H9 (cell line): ENCODE measurements at places on chromosomes 13 and 19. TPM values are rescaled to one million over a fixed set of nuclear protein-coding genes. Genes with fewer than 3 reads are reported as not detected.
A peak's percentile ranks its signal among the peaks of the same experiment; 100 is the strongest.

DNA sequence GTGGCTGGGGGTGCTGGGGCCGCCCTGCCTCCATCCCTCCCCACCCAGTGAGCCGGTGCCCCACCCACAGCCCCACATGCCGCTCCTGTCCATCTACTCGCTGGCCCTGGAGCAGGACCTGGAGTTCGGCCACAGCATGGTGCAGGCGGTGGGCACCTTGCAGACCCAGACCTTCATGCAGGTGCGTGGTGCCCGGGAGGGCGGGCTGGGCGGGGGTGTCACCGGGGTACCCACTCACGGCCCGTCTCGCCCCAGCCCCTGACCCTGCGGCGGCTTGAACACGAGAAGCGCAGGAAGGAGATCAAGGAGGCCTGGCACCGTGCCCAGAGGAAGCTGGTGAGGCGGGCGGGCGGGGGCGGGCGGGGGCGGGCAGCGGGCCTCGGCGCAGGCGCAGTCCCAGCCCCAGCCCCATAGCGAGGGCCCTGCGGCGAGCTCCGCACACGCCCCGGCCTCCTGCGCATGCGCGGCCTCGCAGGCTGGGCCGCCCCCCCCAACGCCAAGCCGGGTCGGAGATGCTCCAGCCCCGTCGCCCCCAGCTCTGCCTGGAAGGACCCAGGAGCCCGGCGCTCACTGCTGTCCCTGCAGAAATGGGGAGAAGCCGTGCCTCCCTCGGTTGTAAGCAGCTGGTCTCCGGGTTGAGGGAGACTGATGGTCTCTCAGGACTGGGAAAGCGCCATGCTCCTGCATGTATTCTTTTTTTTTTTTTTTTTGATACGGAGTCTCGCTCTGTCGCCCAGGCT is 7.7 kb downstream of the ARHGAP45 start:
- H3K4me3 ChIP-seq = no peak overlapping the region
- H3K4me1 ChIP-seq = no peaks in the 10 kb centered on the region
- DNase-seq = no peak

BICRA gene
- 26.8 and 29.3 TPM in 2 replicates for total RNA-seq

GRCh38 chr19:42105368-42105767 is 26.9 kb downstream of the POU2F2 start:
- no peaks in the 10 kb centered on the region for H3K27me3 ChIP-seq
- no peaks in the 10 kb centered on the region for H3K36me3 ChIP-seq
- no peak for DNase-seq
- H3K4me1 ChIP-seq = peaks cover 3% of the 10 kb centered on the region; the same call in 1 of the 2 replicates

CILP2 gene
- total RNA-seq = 5.9 and 6.4 TPM in 2 replicates

LILRA1 gene
- total RNA-seq = not detected in 2 replicates

DNA sequence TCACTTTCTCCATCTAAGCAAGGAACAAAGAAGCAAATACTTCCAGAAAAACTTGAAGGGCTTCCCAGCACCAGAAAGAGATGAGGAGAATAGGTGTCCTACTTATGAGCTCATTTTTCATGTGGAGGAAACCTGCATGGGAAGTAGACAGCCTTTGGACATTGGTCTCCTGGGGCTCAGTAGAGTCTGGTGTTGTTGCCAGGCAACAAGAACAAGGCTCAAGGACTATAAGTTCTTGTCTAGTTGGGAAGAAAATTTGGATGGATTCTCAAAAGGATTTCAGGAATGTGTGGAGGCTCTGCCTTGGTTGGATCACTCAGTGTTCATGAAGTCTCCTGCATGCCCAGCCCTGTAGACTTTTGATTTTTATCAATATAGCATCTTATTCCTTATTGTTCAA is 84.5 kb downstream of the MBNL2 start:
- H3K27me3 ChIP-seq = no peaks in the 10 kb centered on the region
- no peak overlapping the region for H3K27ac ChIP-seq
- H3K36me3 ChIP-seq = no peaks in the 10 kb centered on the region
- H3K4me3 ChIP-seq = no peak overlapping the region
- H3K4me1 ChIP-seq = no peaks in the 10 kb centered on the region
- no peak for DNase-seq

ZNF841 gene
- 21.5 and 23.3 TPM in 2 replicates for total RNA-seq

DNA sequence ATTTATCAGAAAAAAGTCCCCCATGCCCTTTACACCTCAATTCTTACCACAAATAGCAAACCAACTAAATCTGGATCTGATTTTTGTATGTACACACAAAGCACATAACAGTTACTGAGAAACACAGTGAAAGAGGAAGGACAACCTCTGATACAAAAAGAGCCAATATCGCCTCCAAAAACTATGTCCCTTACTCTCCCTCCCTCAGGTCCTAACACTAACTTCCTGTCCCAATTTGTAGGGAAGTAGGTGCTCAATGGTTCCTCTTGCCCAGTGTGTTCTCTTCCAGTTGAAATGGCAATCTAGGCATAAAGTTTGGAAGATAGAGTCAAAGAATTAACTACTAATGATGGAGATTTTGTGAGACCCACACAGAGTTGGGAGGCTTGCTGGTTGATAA is 15.8 kb upstream of the FPR3 start:
- H3K36me3 ChIP-seq = no peaks in the 10 kb centered on the region
- H3K27me3 ChIP-seq = no peaks in the 10 kb centered on the region
- no peaks in the 10 kb centered on the region for H3K4me1 ChIP-seq

DNA sequence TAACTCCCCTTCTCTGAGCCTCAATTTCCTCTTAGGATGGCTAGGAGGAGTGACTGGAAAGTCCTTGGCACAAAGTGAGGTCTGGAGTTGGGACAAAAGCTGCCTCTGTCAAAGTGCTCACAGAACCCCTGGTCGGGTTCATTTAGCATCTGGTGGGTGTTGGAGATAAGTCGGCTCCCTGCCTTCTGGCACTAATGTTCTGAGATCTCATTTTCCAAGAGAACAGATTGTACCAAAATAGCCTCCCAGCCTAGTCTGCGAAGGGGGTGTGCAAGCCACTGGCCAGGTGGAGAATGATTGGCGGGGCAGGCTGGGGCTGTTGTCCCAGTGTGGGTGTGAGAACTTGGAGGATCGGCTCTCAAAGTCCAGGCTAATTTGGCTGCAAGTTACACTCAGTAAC is 20.7 kb upstream of the NWD1 start:
- no peaks in the 10 kb centered on the region for H3K27me3 ChIP-seq
- DNase-seq = no peak
- H3K36me3 ChIP-seq = no peaks in the 10 kb centered on the region
- H3K27ac ChIP-seq = no peak overlapping the region

DNA sequence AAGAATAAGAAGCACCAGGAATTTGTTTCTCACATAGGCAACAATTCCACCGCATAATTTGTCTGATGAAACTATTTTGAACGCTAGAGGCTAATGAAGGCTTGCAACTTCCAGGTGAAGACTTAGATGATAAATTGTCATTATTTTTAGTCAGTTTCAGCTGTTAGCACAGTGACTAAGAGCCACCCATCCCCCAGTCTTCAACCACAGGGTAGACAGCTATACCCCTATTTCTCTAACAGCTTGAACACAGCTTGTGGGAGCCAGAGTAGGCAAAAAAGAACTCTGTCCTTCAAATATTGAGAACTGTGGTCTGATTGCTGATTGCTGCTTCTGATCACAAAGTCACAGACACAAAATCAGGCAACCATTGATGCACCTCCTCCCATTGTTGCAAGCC is 1124.8 kb upstream of the PRR20A start:
- no peak overlapping the region for H3K27ac ChIP-seq
- DNase-seq = no peak
- H3K4me1 ChIP-seq = no peaks in the 10 kb centered on the region; the same call in none of the 2 replicates
- no peak overlapping the region for H3K4me3 ChIP-seq
- no peaks in the 10 kb centered on the region for H3K27me3 ChIP-seq
- H3K36me3 ChIP-seq = peaks cover 6% of the 10 kb centered on the region; the same call in 2 of the 3 replicates

DNA sequence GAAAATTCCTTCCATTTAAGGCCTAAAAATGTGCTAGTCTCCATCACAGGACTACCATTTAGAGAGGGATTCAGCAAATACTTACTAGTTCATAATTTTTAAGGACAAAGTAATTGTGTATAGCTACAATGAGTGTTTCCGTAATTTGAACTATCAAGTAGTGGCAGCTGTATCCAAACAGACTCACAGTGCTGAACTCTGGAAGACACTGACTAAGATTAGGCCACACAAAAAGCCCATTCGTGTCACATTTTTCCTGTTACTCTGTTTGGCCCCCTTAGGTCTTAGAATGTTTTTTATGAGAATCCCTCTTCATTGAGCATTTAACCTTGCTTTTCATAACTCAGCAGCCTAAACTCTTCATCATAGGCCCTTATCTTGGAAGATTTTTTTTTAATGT is 731.2 kb upstream of the PCDH9 start:
- no peak overlapping the region for H3K4me3 ChIP-seq
- H3K27me3 ChIP-seq = no peaks in the 10 kb centered on the region
- no peaks in the 10 kb centered on the region for H3K36me3 ChIP-seq
- DNase-seq = no peak
- no peaks in the 10 kb centered on the region for H3K4me1 ChIP-seq

- no peak for DNase-seq
- H3K27me3 ChIP-seq = no peaks in the 10 kb centered on the region
- no peaks in the 10 kb centered on the region for H3K36me3 ChIP-seq
- no peaks in the 10 kb centered on the region for H3K4me1 ChIP-seq
- H3K27ac ChIP-seq = no peak overlapping the region
- H3K4me3 ChIP-seq = no peak overlapping the region
Measured at GRCh38 chr19:32498648-32499200, 82.3 kb upstream of the PDCD5 start.

LIG4 gene
- total RNA-seq = 5.6 and 5.9 TPM in 2 replicates

GZMM gene
- 0.64 and 0.66 TPM in 2 replicates for total RNA-seq

DNA sequence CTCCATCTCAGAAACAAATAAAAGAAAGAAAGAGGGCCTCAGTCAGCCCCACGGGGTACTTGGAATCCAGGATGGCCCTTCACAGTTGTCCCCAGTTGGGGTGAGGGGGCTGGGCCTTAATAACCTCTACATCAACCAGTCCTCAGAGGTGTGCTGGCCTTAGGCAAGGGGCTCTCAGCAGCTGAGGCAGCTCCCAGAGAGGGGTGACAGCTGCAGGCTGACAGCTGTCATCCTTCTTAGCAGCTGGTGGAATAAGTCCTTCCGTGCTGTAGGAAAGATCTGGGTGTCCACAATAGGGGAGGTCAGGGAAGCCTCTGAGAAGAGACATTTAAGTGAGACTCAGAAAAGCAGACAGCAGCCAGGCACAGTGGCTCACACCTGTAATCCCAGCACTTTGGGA is 7.4 kb downstream of the BCAM start:
- DNase-seq = no peak
- no peak overlapping the region for H3K27ac ChIP-seq
- peaks cover 45% of the 10 kb centered on the region for H3K36me3 ChIP-seq
- no peak overlapping the region for H3K4me3 ChIP-seq
- H3K27me3 ChIP-seq = no peaks in the 10 kb centered on the region; the same call in 1 of the 2 replicates

DNA sequence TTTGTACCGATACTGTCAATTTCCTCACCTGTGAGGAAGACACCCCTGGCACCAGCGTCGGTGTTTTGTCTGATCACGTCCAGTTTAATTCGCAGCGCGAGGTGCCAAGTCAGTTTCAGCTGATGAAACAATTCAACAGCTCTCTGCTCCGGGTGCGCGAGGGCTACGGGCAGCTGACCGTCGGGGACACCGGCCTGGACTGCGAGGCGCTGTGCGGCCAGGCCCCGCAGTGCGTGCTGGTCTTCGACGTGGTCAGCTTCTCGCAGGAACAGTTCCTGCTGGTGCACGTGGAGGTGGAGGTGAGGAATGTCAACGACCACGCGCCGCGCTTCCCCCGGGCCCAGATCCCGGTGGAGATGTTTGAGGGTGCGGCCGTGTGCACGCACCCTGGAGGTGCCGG is 171.5 kb downstream of the OLFM4 start:
- H3K4me3 ChIP-seq = peak overlapping the region; percentile 26
- no peak for DNase-seq
- no peaks in the 10 kb centered on the region for H3K36me3 ChIP-seq
- no peaks in the 10 kb centered on the region; the same call in 1 of the 2 replicates for H3K27me3 ChIP-seq
- no peak overlapping the region for H3K27ac ChIP-seq

SSC5D gene
- 2.5 and 3.2 TPM in 2 replicates for total RNA-seq

DNA sequence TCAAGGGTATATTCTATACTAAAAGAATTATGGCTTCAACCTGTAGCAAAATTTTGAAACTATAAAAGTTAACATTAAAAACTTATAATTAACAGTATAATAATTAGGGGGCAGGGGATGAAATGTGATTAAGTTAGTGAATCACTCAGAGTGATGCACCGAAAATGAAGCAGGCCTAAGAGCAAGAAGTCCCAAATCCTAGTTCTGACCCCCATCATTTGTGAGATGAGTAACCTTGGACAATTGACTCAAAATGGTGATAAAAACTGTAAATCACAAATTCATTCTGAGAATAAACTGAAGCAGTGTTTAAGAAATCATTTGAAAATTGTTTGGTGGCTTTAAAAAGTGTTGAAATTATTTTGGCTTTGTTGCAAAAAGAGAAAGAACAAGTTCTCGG is 56.8 kb downstream of the KLF12 start:
- no peaks in the 10 kb centered on the region for H3K4me1 ChIP-seq
- H3K27me3 ChIP-seq = no peaks in the 10 kb centered on the region
- no peaks in the 10 kb centered on the region for H3K36me3 ChIP-seq
- no peak overlapping the region for H3K4me3 ChIP-seq

GRCh38 chr13:49254007-49254406 is 6.3 kb downstream of the CDADC1 start:
- DNase-seq = no peak
- no peaks in the 10 kb centered on the region for H3K4me1 ChIP-seq
- H3K4me3 ChIP-seq = no peak overlapping the region

EBI3 gene
- total RNA-seq = 1.2 and 1.4 TPM in 2 replicates

DNA sequence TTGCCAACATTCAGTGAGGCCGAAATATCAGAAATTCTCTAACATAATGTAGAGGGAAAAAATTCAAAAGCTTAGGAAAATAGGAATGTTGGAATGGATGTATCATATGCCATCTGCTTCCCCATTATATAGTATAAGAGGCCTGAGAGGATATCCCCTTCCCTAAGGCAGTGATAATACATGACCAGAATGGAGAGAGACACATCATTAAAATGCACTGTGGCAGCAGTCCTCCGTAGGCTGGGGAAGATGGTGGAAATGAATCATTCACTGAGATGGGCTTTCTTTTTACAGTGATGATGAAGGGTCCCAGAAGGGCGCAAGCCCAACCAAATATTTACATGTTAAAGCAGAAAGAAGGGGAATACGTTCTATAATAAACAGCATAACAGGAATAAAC is 799.1 kb upstream of the SPRY2 start:
- DNase-seq = no peak
- H3K27me3 ChIP-seq = no peaks in the 10 kb centered on the region
- H3K4me3 ChIP-seq = no peak overlapping the region

DNA sequence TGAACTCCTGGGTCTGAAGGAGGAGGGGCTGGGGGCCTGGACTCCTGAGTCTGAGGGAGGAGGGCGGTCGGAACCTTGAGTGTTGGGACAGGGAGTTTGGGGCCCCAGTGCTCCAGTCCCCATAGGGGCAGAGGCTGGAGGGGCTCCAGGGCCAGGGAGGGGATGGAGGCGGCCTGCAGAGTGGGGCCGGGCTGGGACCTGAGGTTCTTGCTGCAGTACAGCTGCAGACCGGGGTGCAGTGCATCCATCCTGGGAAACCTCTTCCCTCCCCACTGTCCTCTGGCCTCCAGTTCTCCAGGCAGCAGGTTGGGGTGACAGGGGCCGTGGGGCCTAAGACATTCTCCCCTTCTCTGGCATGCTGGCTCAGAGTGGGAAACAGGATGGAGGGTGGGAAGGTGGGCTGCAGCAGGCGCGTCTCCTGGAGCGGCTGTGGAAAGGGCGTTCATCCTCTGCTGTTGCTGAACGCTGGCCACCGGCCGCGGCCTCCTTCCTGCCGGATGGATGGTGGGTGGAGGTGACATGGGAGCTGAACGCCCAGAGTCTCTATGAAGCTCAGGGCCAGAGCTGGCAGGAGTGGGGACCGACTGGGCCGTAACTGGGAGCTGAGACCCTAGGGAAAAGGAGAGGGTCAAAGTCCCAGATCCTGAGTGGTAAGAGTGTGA is 1.6 kb downstream of the BRSK1 start:
- H3K4me1 ChIP-seq = no peaks in the 10 kb centered on the region; the same call in 1 of the 2 replicates
- no peak for DNase-seq
- H3K27ac ChIP-seq = no peak overlapping the region
- H3K27me3 ChIP-seq = no peaks in the 10 kb centered on the region
- peak overlapping the region; percentile 84 for H3K4me3 ChIP-seq
- peaks cover 5% of the 10 kb centered on the region; the same call in 2 of the 3 replicates for H3K36me3 ChIP-seq

PDCD2L gene
- 40.5 and 43.3 TPM in 2 replicates for total RNA-seq
